Activated B cell treated with CpG ODN at 0.5 μM for 24 hours (primary cell): ENCODE measurements at places on chromosomes 11 and 22.

DNA sequence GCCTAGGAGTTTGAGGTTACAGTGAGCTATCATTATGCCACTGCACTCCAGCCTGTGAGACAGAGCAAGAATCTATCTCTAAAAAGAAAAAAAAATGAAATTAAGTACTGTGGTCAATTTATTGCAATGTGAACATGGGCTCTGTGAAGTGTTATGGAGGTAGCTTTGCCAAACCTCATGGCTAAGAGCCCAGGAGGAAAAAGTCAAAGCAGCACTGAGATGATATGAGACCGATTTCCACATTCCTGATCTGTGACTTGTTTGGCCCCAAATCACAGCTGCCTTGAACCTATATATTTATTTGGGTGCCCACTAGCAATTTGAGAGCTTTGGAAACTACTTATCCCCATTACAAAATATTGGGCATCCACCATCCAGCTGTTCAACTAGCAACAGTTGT lies 29.8 kb upstream of the TMEM135 start:
- no peak overlapping the region for H3K4me3 ChIP-seq
- no peak for DNase-seq
- H3K4me1 ChIP-seq: no peaks in the 10 kb centered on the region
- H3K27ac ChIP-seq: no peak overlapping the region
- no peaks in the 10 kb centered on the region for H3K36me3 ChIP-seq

GRCh38 chr11:68988491-68988890 lies 7.7 kb upstream of the MRGPRD start:
- no peak overlapping the region for H3K4me3 ChIP-seq
- no peaks in the 10 kb centered on the region for H3K36me3 ChIP-seq
- no peak overlapping the region for H3K27ac ChIP-seq
- no peaks in the 10 kb centered on the region for H3K4me1 ChIP-seq
- DNase-seq: no peak

- no peaks in the 10 kb centered on the region for H3K27me3 ChIP-seq
- peaks cover 58% of the 10 kb centered on the region for H3K36me3 ChIP-seq
- H3K27ac ChIP-seq: no peak overlapping the region
- peaks cover 31% of the 10 kb centered on the region for H3K4me1 ChIP-seq
- no peak overlapping the region for H3K4me3 ChIP-seq
Observed at GRCh38 chr11:117200813-117201657, 1.9 kb downstream of the TAGLN start.

- H3K27ac ChIP-seq: no peak overlapping the region
- DNase-seq: no peak
- peaks cover 22% of the 10 kb centered on the region for H3K27me3 ChIP-seq
- no peaks in the 10 kb centered on the region for H3K36me3 ChIP-seq
- no peak overlapping the region for H3K4me3 ChIP-seq
Observed at GRCh38 chr11:113444502-113445123, 30.6 kb downstream of the DRD2 start.

DNA sequence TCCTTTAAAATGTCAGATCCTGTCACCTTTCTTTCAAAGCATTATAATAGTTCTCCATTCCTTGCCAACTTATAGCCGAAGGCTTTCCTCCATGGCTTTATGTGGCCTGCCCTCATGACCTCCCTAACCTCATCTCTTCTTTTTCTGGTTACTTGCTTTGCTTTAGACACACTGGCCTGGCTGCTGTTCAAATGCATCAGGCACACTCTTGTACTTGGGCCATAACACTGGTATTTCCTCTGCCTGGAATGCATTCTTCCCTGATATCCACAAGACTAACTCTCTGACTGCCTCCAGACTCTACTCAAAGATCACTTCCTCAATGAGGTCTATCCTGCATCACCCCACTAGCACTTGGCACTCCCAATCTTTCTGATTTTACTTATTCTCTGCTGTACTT lies 710.3 kb downstream of the KCNA4 start:
- no peaks in the 10 kb centered on the region for H3K27me3 ChIP-seq
- no peak for DNase-seq
- H3K27ac ChIP-seq: no peak overlapping the region
- no peak overlapping the region for H3K4me3 ChIP-seq
- H3K4me1 ChIP-seq: no peaks in the 10 kb centered on the region

DNA sequence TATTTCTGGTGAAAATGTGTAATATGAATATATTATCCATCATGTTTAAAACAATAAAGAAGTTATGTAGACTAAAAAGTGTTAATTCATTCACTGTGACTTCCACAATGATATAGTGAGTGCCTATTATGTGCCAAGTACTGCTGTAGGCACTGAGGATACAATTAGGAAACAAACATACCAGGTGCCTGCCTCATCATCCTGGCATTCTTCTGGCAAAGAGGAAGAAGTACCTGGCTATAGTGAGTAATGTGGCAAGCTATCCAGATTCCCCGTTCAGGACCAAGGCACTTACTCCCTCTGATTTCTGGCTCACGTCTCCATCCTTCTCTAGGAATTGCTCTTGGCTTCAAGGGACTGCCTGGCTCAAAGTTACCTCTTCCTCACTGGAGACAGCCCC lies 77.5 kb upstream of the CLMP start:
- H3K4me1 ChIP-seq: no peaks in the 10 kb centered on the region
- DNase-seq: no peak
- no peak overlapping the region for H3K4me3 ChIP-seq
- H3K36me3 ChIP-seq: no peaks in the 10 kb centered on the region

GRCh38 chr11:64130618-64131017 lies 35.3 kb downstream of the MACROD1 start:
- H3K4me1 ChIP-seq: no peaks in the 10 kb centered on the region
- H3K4me3 ChIP-seq: no peak overlapping the region
- H3K27me3 ChIP-seq: peaks cover 6% of the 10 kb centered on the region
- H3K36me3 ChIP-seq: no peaks in the 10 kb centered on the region
- H3K27ac ChIP-seq: no peak overlapping the region
- DNase-seq: no peak

- H3K27me3 ChIP-seq: peaks cover 16% of the 10 kb centered on the region
- H3K4me1 ChIP-seq: no peaks in the 10 kb centered on the region
- no peak for DNase-seq
- H3K36me3 ChIP-seq: no peaks in the 10 kb centered on the region
Observed at GRCh38 chr11:108632041-108632704, 32.7 kb upstream of the DDX10 start.

- H3K4me3 ChIP-seq: peak within 1 kb of the TSS; percentile 80
- H3K4me1 ChIP-seq: peaks cover 27% of the 10 kb centered on the region
- peak within 1 kb of the TSS; percentile 10 for H3K27ac ChIP-seq
- DNase-seq: peak; percentile 49
- no peaks in the 10 kb centered on the region for H3K36me3 ChIP-seq
Observed at GRCh38 chr22:17369439-17370025, at the start of gene CECR2. Gene CECR2 (plus strand): TSS chr22:17369460. CDS start chr22:17369784, 324 bp downstream.

DNA sequence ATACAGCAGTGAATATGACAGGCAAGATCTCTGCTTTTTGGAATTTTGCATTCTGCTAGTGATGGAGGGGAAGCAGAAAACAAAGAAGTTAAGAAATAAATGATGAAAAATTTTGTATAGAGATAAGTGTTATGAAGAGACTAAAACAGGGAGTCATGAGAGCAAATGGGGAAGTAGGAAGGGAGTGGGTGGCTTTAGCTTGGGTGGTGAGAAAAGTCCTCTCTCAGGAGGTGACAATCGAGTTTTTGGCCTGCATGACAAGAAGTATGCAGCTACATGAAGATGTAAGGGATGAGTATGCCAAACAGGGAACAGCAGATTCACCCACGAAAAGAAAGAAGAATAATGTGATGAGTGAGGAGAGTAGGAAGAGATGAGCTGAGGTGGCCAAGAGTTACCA lies 80.7 kb upstream of the MPPED2 start:
- no peak overlapping the region for H3K27ac ChIP-seq
- no peak overlapping the region for H3K4me3 ChIP-seq
- no peaks in the 10 kb centered on the region for H3K36me3 ChIP-seq
- H3K4me1 ChIP-seq: no peaks in the 10 kb centered on the region
- DNase-seq: no peak
- H3K27me3 ChIP-seq: no peaks in the 10 kb centered on the region
